ENCODE measurements at places on chromosomes 16 and 17.

DNA sequence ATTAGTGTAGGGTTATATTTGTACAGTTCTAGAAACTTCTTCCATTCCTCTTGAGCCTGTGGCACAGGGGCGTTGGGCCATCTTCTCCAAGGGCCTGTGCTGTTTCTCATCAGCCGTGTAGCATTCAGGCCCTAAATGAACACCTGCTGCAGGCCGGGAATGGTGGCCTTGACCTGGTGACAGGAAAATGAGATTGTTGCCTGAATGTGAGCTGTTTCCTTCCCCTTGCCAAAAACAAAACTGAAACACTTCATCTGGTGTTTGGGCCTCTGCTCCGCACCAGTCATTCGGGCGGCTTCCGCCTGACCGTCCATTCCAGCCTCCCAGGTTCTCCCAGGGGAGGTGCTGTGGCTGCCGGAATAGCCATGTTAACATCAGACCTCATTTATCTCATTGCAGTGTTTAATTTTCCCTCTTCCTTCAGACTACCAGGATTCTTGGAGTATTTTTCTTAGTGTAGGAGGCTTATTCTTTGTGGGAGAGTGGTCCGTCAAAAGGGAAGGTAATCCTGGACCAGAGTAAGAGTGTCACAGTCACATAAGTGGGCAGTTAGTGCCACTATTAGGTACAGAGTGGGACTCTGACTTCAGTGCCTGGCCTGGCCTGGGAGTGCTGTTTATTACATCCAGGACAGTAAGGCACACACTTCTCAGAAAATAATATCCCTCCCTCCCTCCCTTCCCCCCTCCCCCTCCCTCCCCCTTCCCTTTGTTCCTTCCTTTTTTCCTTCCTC is 61.9 kb downstream of the WWP2 start:
- no peak for DNase-seq

DNA sequence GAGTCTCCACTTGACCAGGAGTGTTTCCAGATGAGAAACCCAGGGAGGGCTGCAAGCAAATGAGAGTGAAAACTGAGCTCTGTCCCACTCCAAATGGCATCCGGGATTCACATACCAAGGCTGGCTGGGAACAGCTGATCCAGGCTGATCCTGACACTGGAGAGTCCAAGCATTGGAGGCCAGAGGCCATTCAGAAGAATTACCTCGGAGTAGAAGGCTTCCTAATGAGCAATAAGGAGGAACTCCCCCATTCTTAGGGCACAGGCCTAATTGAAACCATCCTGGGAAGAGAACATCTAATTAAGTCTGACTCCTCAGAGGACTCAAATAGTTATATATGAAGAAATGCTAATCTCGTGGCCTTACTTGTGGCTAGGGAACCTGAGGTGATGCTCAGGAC is 142.8 kb downstream of the PRKCA start:
- DNase-seq: no peak

GRCh38 chr17:80952291-80952690 is 39.4 kb upstream of the CHMP6 start:
- no peak for DNase-seq

- DNase-seq: no peak
These were observed 143.0 kb downstream of the SNX29 start for GRCh38 chr16:12119562-12119961.

DNA sequence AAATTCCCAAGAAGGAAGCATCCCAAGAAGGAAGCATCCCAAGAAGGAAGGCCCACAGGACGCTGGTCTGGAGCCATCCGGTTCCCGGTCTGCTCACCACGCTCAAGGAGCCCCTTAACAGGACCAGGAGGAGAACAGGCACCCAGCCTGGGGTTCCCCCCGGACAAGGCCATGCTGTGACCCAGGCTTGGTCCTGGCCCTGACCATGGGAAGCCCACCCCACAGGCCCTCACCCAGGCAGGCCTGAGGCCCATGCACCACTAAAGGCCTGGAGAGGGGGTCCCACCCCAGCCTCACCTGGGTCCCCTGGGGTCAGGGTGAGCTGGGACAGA is 340 bp upstream of the ENPP7 start:
- no peak for DNase-seq

- DNase-seq: no peak
These were observed 158.7 kb downstream of the SEC14L1 start for GRCh38 chr17:77299256-77300015.

Measured in central memory CD4-positive, alpha-beta T cell (primary cell).